Fibroblast of mammary gland (primary cell): ENCODE measurements at places on chromosomes 3 and 15.

GRCh38 chr3:183330881-183331280, 77.8 kb downstream of the B3GNT5 start:
- DNase-seq = no peak

DNA sequence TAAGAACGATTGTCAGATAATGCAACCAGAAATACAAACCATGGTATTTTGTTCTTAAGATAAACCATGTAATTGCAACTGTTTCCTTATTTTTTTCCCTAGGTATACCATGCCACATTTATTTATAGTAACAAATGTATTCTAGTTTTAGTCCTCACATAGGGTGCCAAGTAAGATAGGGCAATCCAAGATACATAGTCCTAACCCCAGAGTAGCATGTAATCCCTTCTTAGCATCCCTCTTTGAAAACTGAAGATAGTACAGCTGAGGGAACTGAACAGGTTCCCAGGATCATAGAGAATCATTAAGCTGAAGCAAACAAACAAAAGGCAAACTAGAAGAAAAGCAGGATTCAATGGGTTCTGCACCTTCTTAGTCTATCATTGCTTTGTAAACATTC, 24.8 kb downstream of the TRNT1 start:
- DNase-seq = no peak

DNA sequence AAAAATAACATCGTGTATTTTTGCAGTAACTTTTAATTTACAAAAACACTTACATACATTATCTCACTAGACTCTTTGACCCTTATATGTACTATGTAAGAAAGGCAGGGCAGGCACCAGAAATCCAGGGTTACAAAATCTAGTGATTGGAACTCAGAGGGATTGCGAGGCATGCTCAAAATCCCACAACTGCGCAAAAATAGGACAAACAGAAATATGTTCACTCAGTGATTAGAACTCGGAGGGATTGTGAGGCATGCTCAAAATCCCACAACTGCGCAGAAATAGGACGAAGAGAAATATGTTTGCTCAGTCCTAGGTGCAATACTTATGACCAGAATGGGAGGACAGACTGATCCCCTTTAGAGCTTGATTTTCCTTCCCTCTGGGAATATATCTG, 79.2 kb upstream of the TGFBR2 start:
- no peak for DNase-seq

GRCh38 chr3:136631424-136631823, 120.8 kb downstream of the STAG1 start:
- peak; percentile 34 for DNase-seq

DNA sequence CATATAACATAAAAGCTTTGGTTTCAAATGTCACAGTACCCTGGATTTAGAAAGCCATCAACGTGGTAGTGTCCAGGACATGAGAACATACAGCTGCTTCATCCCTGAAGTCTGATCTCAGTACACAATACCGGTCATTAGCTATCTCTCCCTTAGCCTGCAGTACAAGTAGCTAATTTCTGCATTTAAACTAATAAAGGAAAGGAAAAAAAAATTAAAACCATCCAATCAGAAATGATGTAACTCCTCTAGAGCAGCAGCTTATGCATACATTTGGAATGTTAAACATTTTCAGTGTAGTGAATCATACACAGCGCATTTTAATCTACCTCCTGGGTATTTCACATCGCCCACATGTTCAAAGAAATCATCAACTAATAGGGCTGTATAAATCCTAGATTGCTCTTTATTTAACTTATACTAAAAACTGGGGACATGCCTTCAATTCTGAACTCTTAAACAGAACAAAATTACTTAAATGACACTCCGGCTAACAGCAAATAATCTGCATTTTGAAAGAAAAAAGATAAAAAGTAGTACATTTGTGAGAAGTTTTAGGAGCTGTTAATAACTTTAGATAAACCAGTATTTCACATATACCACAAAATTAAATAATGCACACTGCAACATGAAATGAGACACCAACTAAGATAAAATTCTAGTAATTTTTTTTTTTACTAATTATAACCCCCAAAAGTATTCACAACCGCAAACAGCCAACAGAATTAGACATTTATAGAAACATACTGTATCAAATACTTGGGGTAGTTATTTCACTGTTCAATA, 3.7 kb downstream of the IGF2BP2 start:
- DNase-seq = peak; percentile 92

DNA sequence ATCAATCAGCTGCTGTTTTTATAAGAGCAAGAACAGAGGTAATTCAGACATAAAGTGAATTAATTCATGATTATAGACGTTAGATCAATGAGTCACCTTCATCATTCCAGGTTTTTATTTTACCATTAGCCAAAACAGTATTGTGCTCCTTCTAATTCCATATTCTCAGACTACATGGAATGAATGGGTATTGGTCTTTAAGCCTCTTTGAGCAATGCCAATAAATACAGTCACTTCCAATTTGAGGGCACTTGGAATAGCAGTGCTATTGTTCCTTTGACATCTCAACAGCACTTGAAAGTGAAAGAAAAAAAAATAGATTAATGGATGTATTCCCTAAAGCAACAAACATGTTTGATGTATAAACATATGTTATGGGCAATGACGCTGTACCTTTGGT, 830.9 kb upstream of the CFAP20DC start:
- DNase-seq = no peak

DNA sequence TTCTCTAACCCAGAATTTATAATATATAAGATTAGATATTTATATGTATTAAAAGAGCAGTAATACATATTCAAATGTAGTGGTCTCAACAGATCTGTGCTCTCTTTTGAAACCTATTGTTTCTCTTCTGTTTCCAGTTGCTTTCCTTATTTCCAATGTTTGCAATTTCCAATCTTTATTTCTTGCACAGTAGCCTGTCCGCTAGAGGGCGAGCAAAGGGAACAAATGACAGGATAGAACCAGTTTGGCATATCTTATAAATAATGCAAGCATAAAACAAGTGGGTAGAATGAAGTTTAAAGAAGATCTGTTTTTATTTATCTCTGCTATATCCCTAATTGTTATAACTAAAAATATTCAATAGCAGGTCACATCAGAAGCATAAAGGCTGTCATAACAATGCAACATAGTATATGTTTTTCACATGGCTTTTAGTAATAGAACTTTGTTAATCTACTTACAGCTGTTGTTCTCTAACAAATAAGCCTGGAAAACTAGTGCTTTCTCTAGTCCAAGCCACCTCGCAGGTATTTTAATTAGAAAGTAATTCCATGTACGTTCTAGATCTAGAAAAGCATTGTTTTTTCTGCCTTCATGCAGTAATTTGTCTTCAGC, 15.1 kb upstream of the TCAIM start:
- peak; percentile 67 for DNase-seq

GRCh38 chr3:85652360-85652759, 693.6 kb downstream of the CADM2 start:
- no peak for DNase-seq

DNA sequence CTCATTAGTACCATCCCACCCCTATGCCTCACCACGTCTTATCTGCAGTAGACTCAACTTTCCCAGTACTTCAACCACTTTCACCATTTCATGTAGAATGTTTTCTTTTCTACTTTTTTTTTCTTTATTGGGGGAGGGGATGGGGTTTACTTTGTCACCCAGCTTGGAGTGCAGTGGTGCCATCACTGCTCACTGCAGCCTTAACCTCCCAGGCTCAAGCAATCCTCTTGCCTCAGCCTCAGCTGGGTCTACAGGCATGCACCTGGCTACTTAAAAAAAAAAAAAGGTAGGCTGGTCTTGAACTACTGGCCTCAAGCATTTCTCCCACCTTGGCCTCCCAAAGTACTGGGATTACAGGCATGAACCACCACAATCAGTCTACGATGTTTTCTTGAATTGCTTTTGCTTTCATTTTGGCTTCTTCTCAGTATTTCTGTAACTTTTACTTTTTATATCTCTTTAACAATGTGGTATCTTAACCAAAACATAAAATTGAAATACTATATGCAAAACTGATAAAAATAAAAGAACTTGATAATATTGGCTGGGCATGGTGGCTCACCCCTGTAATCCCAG, 44.9 kb upstream of the CHL1 start:
- no peak for DNase-seq

DNA sequence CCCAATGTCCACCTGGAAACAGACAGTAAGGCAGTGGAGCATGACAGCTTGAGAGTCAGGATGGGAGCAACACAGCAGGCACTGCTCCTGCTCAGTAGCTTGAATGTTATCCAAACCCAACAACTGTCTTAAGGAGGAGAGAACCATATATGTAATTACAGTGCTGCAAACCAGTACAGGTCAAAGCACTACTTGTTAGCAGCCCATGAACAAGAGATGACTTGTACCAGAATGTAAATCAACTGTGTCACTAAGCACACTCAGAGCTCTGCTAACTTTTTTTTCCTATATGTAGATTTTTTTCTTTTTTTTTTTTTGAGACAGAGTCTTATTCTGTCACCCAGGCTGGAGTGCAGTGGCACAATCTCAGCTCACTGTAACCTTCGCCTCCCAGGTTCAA, 87.1 kb downstream of the ANO10 start:
- DNase-seq = no peak

- peak; percentile 46 for DNase-seq
These were observed 149.7 kb upstream of the NUDT16 start for GRCh38 chr3:131231710-131232389.

GRCh38 chr15:62618846-62619504, 423.6 kb upstream of the TPM1 start:
- DNase-seq = peak; percentile 22

- DNase-seq = no peak
These were observed 383.3 kb upstream of the ATP11B start for GRCh38 chr3:182410051-182410450.

DNA sequence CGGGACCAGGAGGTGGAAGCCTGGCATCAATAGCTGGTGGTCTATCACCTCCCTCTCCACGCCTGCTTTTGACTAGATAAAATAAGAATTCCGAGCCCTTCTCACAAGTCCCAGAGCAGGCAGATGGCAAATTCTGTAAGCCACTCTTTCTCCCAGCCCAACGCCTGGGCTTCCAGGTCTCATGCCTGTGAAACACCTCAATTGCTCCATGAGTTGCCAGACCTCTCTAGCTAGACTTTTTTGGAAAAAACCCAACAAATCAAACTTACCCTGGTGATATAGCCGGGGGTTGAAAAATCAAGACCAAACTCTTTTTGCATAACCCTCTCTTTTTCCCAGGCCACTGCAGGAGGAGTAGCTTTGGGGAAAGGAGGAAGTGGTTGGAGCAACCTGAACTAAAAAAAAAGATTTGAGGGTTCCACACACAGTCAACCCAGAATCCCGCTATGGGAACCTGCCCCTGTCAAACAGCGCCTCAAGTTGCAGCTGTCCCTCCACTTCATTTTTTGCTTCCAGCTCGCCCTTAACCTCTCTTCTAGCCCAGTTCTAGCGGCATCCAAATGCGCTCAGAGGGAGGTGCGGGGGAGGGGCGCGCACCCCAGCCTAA, 7.0 kb downstream of the BHLHE40 start:
- peak; percentile 65 for DNase-seq

DNA sequence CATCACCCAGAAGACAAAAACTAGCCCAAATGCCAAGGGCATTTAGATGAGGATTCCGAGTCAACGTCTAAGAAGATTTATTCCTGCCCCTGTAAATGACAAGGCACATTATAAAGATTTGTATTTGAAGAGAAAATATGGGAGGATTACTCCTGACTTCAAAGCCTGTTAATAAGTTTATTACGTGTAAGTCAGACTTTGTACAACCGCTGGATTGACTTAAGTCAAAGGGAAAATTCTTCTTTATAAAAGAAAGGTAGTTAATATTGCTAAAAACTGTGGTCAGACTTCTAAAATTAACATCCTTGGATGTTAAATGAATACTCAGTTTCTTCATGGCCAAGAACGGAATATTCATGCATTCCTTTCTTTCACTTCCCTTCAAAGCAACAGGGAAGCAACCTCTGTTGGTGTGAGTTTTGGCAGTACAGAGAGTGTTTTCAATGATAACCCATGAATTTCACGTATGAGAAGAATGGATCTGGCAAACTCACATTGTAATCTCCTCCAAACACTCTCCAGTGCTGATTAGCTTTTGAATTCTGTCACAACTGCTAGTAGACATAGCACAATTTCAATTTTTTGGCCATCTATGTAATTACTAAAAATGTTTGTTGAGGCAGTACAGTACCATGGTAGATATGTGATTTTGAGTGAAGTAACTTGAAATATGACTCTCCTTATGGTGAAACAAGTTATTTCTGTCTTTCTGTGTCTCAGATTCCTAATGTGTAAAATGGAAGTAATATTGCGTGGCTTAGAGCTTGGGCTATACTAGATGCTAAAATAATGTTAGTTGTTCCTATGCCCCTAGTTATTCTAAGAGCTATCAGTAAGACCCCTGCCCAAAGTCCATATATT, 62.0 kb downstream of the PLD1 start:
- DNase-seq = no peak

GRCh38 chr3:29286478-29287240, 5.8 kb downstream of the RBMS3 start:
- DNase-seq = peak; percentile 90

DNA sequence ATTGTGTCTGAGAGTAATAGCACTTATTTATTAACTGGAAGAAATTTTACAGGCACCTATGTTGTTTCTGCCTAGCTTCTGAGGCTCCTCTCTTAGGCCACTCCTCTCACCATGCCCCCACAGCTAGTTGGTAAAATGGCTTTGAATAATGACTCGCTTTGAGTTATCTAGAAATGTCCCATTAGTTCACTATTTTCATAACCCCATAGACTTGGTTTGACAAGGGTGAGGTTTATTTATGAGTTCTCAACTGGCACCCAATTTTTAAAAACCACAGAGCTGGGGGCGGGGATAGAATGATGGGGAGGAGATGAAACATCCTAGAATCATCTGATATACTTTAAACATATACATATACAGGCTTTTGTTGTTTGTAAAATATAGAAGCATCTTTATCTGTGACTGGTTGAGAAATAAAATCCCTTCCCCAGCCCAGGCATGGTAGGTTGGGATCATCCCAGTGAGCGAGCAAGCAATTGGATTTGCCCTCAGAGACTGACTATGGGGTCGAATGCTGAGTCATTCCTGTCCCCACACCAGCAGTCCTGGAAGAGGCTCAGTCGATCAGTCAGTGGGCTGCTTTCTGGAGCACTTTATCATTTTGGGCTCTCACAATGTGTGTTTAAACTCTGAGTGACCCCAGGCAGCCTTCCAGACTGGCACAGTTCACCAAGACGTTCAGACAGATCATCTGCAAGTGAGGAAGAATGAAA, 60.2 kb upstream of the TSEN2 start:
- peak; percentile 81 for DNase-seq

- peak; percentile 84 for DNase-seq
These were observed 216.9 kb upstream of the CDIN1 start for GRCh38 chr15:36362509-36362915.

DNA sequence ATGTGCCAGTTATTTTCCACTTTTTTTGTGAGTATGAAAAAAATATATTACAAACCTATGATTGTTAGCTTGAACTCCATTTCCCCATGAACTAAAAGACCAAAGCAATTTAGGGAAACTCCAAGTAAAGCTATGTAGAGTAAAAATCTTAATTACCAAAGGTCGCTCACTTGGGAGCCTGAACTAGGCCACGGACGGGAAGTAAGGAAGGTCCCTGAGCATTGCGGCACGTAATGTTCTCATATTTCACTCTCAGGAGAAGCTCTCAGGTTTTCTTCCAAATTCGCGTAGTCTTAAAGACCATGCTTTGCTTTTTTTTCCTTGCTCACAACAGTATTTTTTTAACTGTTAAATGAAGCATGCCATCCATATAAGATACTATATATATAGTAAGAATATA, 215.3 kb upstream of the RARB start:
- no peak for DNase-seq

GRCh38 chr3:99915906-99916432, 98.3 kb downstream of the CMSS1 start:
- DNase-seq = no peak
